ENCODE measurements at places on chromosomes 11 and 22. TPM values are rescaled to one million over a fixed set of nuclear protein-coding genes. Genes with fewer than 3 reads are reported as not detected.

Gene SNX32
- 3.6 TPM for polyA plus RNA-seq

GRCh38 chr11:36432093-36432469 lies 78.0 kb downstream of the TRAF6 start:
- DNase-seq = no peak

- DNase-seq = no peak
Measured at GRCh38 chr11:20226933-20227332, 66.7 kb upstream of the DBX1 start.

GRCh38 chr11:43908191-43908590 lies 27.6 kb downstream of the ALKBH3 start:
- DNase-seq = no peak

Gene KREMEN1
- polyA plus RNA-seq = 50.5 TPM

DNA sequence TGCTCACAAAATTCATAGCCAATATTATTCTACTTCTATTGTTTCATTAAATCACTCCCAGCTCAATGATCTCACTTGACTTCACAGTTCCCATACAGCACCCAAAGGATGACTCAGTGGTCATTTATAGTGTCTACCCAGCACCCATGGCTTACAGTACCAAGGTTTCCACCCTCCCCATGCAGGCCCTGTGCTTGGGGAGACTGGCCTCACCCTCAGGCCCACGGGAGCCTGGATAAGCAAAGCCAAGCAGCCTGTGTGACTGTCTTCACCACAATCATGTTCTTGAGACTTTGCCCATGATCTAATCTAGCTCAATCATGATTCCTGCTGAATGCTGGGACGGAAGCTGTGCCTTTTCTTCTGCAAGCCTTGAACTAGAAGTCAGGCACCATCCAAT lies 97.6 kb downstream of the SLC36A4 start:
- DNase-seq = no peak

DNA sequence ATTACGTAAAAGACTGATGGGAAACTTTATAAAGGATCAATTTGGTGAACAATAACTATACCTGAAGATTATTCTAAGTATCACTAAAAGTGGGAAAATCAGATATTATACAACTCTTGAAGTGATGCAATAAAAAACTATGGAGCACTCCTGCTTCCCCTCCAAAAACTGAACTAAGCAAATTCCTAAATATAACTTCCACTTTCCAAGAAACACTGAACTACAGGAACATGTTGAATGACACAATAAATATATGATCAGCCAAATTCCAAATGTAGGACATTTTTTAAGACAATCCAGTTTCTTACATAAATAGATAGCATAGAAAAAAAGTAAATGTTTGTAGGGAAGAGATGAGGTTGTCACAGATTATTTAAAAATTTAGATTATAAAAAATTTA lies 102.1 kb upstream of the APOA1 start:
- no peak for DNase-seq

GRCh38 chr22:37455896-37456295 lies 28.6 kb upstream of the ELFN2 start:
- DNase-seq = no peak

DNA sequence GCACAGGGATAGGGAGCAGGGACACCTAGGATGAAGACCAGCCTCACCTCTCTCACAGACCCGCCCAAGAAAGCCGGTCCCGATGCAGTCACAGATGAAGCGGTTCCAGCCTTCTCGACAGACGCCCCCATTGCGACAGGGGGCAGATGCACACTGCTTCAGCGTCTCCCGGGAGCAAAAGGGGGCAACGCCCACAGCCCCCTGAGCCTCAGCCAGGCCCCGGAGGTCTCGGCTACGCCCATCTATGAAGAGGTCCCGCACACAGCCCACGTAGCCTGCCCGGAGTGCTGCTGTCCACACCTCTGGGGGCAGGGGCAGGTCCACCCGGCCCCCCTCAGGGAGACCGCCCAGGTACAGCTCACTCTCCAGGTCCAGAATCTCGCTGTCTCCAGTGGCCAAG lies 62.3 kb downstream of the NRXN2 start:
- no peak for DNase-seq

DNA sequence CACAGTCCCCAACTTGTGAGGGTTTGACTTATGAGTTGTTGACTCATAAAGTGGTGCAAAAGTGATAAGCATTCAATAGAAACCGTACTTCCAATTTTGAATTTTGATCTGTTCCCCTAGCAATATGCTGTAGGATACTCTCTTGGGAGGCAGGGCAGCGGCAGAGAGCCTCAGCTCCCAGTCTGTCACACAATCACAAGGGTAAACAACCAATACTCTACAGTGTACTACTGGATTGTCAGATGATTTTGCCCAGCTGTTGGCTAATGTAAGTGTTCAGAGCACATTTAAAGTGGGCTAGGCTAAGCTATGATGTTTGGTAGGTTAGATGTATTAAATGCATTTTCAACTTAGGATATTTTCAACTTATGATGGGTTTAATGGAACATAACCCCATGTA lies 13.7 kb upstream of the NXPE2 start:
- DNase-seq = no peak

- DNase-seq = no peak
Measured at GRCh38 chr11:75872887-75873416, 57.9 kb downstream of the UVRAG start.

DNA sequence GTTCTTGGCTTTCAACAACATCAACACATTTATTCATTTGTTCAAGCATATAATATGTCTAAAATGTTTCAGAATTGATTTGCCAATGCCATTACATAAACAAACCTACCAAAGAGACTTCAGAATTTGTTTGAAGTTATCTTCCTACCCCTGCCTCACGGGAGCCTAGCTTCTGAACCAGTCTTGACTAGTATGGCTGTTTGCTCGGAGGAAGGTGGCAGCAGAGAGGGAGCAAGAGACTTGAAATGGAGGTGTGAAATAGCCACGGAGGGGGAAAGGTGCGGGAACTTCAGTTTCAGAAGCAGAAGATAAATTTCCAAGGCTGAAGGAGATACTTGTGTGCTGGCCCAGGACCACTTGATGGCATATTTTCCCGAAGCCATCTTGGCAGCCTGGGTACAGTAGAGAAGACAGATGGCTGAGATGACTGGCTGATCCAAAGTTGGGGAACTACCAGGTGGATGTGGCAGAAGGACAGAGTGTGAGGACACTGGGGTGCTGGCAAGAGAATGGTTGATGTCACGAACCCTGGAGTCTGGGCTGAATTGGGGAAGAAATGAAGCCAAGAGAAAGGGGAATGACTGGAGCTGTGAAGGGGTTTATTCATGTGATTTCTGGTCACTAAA lies 14.0 kb upstream of the MTCH2 start:
- peak; percentile 28 for DNase-seq

DNA sequence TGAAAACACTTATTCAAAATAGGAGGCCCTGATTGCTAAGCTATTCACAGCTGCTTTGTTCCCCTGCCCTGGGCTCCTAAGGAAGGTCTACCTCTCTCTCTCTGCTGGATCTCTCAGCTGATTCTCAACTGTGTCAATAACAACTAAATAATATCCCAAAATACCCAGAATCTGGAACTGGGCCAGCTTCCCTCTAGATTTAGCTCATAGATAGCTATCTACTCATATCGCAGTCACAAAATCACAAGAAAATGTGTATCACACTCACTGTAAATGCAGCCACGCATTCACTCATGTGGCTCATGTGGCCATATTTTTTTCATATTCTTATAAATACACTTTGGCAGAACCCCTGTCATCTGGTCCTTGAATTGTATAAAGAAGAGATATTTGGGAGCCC lies 555.1 kb downstream of the OPCML start:
- no peak for DNase-seq

GRCh38 chr11:65585396-65586246 lies 9.8 kb downstream of the EHBP1L1 start:
- DNase-seq = no peak

Gene SHISAL1
- 22.9 TPM for polyA plus RNA-seq

DNA sequence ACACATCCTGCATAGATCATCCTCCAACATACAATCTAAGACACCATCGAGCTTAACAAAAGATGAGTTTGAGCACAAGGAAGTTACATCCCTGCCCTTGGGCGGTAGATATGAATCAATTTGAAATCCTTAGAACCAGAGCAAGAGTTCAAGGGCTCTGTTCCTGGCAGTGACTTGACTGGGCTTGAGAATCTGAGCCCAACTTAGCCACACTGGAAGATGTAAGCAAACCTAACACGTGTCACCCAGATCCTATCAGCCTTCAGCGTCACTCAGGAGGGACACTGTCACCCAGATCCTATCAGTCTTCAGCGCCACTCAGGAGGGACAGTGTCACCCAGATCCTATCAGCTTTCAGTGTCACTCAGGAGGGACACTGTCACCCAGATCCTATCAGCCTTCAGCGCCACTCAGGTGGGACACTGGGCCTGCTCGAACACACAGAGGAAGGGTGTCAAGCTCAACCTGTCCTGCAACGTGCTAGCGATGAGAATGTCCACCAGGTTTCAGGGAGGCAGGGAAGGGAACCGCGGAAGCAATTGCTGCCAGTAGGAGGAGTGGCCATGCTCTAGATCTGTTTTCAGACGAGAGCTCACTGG lies 32.8 kb upstream of the CTSD start:
- DNase-seq = no peak

DNA sequence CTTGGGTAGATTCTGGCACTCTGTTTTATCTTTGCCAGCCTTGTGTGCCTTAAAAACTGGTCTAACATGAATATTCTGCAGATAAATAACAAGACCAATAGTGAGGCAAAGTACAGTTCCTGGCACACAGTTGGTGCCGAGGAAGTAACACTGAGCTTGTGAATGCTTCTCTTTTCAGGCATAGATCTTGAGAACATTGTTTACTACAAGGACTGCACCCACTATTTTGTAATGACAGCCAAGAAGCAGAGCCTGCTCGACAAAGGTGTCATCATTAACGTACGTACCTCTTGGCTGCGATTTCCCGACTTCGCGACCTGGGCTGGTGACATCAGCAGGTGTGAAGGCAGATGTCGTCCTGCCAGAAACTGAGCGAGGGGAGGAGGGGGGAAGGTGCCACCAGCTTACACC lies 105.7 kb downstream of the MICAL2 start:
- no peak for DNase-seq

Gene AMBRA1
- 20.0 TPM for polyA plus RNA-seq

DNA sequence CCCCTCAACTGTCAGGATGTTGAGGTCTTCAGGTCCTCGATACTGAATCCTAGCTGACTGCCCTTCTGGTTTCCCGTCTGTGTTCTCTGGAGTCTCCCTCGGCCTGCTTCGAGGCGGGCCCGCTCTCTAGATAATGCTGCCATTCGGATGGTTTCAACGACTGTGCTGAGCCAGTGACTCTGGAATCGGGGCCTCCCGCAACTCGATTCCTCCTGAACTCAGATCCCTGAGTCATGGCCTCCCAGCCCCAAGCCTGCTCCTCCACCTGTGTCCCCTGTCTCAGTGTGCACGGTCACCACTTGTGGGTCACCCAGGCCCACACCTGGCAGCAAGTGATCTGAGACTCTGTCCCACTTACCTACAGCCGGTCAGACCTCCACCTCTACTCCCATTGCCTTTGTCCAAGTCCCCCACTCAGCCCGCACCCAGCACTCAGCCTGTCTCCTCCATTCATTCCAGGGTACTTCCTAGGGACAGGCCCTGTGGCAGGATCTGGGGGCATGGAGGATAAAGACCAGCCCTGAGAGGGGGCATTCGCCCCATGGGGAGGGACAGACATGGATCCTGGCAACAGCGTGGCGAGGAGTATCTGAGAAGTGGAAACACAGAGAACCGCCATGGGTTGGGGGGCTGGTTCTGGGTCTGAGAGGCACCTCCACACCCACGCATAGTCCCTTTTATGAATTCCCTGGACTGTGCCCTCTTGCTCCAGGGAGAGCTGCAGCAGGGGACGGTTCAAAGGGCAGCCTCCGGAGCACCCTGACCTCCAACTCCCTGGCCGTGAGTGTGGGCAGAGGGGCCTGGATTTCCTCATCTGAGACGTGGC lies 14.3 kb downstream of the MPST start:
- DNase-seq = no peak

Gene CD3E
- polyA plus RNA-seq = 1.7 TPM

Gene MUC2
- polyA plus RNA-seq = not detected

DNA sequence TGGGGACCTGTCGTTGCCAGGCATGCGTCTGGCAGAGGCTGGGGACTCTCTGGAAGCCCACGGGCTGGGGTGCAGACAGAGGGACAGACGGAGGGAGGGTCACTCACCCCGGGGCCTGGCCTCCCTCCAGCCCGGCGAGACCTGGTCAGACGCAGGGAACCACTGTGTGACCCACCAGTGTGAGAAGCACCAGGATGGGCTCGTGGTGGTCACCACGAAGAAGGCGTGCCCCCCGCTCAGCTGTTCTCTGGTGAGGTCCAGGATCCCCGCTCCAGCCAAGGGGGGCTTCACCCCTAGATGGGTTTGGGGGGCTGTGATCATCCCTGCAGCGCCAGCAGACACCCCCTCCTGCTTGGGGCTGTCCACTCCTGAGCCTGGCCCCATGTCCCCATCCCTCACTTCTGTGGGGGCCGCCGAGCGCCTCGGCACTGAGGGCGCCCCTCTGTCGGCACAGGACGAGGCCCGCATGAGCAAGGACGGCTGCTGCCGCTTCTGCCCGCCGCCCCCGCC lies 23.6 kb upstream of the MUC5B start:
- no peak for DNase-seq

Gene SLC29A2
- polyA plus RNA-seq = 4.8 TPM

Gene FOLR1
- polyA plus RNA-seq = 18.6 TPM

Gene TRAF6
- 2.6 TPM for polyA plus RNA-seq

DNA sequence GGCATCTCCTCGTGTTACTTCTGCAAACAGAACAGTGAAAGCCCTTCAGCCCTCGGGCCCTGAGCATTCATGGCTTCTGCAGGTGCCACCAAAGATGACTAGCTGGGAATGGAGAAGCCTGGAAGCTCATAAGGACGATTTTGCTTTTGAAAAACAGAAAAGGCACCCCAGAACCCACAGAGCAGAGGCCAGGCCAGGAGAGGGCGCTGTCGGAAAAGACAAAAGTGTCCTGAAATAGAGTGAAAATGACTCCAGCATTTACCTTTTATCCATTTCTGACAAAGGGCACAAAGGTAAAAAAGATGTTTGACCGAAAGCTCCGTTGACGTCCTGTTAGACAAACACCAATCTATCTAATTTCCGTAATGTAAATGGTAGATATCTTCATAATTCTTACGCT lies 37.6 kb downstream of the ZNF195 start:
- peak; percentile 4 for DNase-seq

DNA sequence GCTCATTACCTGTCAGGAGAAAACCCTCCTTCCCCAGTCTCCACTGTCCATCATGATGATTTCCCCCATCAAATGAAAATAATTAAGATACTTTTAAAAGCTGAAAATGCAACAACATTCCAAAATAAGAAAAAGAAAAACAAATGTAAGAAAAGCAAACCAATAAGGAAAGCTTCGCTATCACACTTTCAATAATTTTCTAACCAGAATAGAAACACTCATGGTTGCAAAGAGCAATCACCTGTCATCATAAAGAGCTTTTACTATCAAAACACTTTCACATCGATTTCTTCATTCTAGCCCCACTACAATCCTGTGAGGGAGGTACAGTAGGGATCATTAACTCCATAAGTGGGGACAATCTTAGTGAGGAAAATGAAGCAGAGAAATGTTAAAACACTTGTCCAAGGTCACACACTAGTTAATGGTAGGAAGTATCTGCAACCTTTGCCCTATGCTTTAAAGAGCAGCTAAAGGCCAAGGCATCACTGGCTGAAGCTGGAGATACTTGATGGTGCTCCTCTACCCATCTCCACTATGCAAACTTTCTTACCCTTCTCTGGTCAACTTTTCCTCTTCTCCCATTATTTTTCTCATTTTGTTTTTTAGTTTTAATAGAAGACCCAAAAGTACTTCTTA lies 2.6 kb downstream of the RBM4B start:
- no peak for DNase-seq
